ENCODE measurements at places on chromosomes 16 and 17.

- DNase-seq = no peak
Observed at GRCh38 chr16:47028767-47029377, 55.4 kb upstream of the DNAJA2 start.

- peak; percentile 95 for DNase-seq
Observed at GRCh38 chr17:81967533-81968395, 6.8 kb upstream of the NOTUM start.

DNA sequence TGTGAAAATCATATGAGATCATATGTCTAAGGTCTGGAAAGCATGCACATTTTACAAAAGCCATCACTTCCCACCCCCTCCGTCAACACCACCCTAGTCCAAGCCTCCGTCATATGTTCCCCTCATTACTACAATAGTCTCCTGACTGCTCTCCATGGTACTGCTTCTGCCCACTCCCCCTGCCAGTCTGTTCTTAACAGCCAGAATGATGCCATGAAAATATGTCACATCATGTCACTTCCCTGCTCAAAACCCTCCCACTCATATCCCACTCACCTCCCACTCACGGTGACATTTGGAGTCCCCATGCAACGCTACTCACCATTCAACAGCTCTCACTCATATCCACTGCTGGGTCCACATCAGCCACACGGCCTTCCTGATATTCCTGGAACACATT lies 432.3 kb downstream of the XYLT1 start:
- no peak for DNase-seq

DNA sequence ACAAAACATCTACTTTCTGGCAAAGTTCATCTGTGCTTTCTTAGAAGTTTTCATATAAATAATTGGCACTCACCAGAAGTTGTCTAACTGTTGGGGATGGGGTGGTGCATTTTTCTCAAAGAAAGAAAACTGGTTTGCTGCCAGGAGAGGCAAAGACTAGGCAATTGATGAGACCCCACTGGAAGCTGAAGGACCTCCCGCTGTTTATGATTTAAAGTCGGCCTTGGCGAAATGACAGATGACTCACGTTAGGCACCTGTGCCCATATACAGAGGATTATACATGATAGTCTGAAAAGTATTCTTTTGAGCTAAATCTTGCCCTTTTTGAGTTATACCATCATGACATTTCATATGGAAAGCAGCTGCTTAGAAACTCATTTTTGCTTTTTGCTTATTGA lies 193.0 kb upstream of the ZFHX3 start:
- DNase-seq = no peak

GRCh38 chr17:61849674-61850073 lies 13.7 kb downstream of the BRIP1 start:
- DNase-seq = no peak

GRCh38 chr16:73024571-73025105 lies 23.3 kb downstream of the ZFHX3 start:
- no peak for DNase-seq

DNA sequence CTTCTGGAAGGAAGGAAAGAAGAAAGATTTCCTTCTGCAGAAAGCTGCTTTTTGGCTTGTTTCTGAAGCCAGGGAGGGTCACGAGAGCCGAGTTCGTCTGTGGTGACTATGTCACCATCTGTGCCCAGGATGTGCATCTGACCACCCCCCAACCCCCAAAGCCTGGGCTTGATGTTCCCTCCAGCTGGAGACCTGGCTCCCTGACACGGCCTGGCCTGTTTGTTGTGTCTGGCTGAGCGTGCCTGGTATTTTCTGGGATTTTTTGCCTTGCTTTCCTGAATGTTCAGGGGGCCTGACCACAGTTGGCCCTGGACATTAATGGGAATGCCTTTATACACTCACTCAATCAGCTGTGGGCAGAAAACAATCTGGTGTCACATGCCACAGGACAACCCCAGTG lies 38.9 kb downstream of the LGALS9 start:
- DNase-seq = no peak

- no peak for DNase-seq
Observed at GRCh38 chr17:413706-414380, 61.2 kb upstream of the RPH3AL start.

- DNase-seq = peak; percentile 78
Observed at GRCh38 chr16:89365044-89365467, 125.3 kb downstream of the ANKRD11 start.

GRCh38 chr17:31281061-31281460 lies 16.0 kb downstream of the OMG start:
- no peak for DNase-seq

DNA sequence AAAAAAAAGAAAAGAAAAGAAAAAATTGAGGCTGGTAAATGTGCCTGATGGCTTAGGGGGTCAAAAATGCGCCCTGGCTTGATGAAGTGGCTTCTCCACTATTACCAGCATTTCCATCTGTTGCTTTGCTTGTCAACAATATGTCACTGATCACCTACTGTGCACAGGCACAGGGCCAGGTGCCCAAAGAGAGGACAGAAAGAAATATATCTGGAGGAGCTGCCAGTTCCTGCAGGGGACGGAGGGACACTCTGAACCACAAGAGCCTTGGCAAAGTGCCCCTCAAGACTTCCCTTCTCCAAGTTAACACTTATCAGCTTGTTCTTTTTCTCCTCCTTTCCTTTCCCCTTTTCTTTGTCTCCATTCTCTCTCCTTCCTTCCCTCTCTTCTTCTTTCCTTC lies 34.7 kb downstream of the GINS3 start:
- no peak for DNase-seq

DNA sequence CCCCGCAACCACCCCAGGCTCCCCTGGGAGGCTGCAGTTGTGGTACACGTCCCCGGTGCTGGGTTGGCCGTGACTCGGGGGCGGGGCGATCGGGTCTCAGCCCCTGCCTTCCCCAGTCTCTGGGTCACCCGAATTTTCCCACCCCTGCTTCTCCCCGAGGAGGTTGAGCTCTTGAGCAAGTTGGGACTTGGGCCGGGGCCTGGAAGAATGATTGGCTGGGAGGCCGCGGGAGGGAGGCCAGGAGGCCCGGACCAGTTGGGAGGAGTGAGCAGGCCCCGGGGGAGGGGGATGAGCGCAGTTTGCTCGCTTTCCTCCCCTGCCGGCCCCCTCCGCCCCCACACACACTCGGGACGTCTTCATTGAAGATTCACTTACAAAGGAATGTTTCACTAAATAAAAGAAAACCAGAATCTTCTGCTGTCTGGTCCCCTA lies 4.5 kb upstream of the HEXIM1 start:
- DNase-seq = no peak

DNA sequence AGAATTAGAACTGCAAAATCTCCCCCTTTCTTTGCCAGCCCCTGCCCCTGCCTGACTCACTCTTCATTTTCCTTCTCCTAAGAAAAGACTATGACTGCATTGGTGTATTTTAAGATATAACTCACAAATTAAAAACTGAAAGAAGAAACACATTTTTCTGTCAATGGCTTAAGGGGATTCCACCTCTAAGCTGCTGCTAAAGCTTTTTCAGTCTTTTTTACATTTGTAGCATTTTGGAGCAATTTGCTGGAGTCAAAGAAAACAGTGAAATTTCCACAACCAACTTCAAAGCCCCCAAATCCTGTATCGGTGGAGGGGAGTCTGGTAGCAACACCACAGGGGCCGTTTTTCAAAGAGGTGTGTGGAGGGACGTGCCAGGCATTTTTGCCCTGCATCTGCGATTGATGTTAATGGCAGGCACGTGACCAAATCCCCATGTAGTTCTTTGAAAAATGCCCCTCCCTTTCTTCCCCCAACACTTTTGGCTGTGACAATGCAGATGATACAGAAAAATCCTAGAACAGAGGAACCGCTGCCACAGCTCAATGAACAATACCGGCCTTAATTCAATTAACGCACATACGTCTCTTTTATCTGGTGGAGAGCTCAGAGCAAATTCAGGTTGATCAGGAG lies 28.5 kb downstream of the MAF start:
- DNase-seq = no peak

DNA sequence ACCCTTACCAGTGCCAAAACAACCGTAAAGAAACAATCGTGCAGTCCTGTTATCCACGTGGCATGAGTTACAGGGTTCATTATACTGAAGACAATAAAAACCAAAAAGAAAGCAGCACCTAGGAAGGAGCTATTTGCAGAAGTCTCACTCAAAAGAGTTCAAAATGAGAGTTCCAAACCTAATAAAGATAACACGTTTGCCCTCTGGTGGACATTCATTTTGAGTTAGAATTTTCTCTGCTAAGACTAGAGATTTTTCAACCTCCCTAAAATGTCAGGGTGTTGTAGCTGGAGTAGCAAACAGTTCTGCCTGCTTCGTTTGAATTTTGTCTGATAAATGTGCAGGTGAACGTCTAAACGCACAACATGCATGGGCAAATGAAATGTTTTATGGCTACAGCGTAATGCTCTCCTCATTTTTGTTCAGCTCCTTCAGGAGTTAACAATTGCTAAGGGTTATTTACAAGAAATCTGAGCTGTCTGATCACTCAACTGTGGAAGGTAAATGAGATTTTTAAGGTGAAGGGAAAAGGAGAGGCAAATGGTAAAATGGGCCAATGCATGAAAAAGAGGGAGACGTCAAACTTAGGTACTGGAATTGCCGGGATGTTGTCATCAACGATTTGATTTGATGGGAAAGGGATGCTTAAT lies 1067.9 kb upstream of the EEF2KMT start:
- DNase-seq = no peak

DNA sequence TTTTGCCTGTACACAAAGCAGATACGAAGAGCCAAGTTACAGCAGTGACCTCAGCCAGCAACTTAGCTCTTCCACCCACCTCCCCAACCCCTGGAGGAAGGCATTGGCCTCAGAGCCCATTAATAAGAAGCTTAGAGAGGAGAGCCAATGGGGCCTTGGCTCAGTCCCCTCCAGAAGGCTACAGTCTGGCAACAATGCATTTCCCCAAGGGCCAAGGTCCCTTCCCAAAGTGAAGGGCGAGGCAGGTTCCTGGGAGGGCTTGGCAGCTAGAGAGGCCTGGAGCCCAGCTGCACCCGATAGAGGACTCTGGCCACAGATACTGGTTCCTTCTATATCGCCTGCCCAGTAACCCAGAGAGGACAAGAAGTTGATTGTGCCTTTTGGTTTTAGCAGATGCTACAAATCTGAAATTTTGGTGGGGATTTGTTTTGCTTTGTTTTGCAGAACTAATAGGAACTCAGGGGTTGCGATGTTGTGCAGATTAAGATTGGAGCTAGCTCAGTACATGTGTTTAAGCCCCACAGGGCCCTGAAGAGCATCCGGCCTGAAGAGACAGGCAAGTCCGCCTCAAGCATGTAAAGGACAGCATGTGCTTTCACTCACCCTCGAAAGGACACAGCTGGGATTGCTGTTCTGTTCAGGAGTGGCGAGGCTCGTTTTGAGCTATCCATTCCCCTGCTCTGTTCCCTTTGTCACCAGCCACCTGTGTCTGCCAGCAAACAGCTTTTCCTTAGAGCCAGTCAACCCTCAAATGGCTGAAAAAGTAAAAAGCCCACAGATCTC lies 12.0 kb upstream of the PNPO start:
- DNase-seq = no peak

- peak; percentile 75 for DNase-seq
Observed at GRCh38 chr17:9924735-9925191, 19.7 kb upstream of the RCVRN start.

DNA sequence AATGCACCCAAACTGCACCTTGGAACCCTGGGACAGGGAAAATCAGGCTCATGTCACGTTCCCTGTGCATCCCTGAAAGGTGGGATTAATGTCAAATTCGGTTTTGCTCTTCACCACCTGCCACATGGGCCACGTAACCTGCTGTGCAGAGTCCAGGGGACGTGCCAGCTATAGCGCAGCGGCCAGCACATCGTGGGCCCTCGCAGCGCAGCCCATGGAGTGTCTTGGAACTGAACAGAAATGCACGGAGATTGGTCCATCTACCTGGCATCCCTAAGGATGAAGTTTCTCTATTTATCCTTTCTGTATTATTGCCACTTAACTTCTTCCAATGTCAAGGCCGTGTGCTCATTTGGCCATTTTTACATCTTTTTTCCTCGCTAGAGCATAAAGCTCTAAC lies 68.1 kb upstream of the TRAP1 start:
- DNase-seq = no peak

GRCh38 chr16:30786115-30786935 lies 680 bp downstream of the ZNF629 start:
- DNase-seq = peak; percentile 61

DNA sequence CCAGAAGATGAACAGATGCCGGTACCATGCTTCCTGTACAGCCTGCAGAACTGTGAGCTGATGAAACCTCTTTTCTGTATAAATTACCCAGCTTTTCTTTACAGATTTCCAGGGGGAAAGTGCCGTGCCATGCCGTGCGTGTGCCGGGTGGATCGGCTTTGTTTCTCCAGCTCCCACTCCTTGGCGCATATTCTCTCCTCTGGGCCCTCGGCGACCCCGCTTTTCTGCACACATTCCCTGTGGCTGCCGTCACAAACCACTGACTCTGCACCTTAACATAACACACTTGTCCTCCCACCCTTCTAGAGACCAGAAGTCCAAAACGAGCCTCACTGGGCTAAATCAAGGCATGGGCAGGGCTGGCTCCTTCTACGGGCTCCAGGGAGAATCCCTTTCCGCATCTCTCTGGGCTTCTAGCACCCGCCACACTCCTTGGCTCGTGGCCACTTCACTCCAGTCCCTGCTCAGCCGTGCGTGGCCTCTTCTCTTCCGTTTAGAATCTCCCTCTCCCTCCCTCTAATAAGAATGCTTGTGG lies 164.9 kb downstream of the C16orf95 start:
- DNase-seq = no peak

DNA sequence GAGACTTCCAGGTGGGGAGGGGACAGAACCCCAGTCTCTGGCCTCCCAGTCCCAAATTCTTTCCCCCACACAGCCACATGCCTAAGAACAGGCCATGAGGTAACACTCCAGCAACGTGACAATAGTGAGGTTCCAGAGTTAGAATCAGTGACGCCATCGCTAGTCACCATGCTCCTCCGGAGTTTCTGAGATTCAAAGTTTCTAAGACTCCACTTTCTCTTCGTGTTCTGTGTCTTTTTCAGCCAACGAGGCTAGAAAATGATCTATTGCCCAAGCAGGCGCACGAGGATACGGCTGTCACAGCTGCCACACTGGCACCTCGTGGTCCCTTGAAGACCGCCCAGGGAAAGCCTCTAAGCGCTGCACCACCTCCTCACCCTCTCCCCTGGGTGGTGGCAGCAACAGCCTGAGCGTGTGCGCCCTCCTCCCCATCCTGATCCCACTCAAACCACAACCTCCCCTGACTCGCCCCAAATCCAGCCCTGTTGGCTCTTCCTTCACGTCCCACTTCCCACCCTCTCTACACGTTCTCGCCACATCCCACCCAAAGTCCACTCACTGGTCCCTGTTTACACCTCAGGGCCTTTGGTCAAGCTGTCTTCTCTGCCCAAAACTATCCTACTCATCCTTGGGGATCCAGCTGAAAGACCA lies 1.0 kb downstream of the MCRIP1 start:
- no peak for DNase-seq

GRCh38 chr17:14557480-14557879 lies 256.6 kb downstream of the HS3ST3B1 start:
- no peak for DNase-seq

- DNase-seq = no peak
Observed at GRCh38 chr17:2856727-2857126, 60.5 kb downstream of the RAP1GAP2 start.

- DNase-seq = peak; percentile 19
Observed at GRCh38 chr16:29975811-29976511, 2.3 kb downstream of the TAOK2 start.

- DNase-seq = no peak
Observed at GRCh38 chr16:67114793-67115192, 5.1 kb downstream of the PHAF1 start.
